ENCODE measurements at places on chromosomes 2 and 18. TPM values are rescaled to one million over a fixed set of nuclear protein-coding genes. Genes with fewer than 3 reads are reported as not detected.

SCYGR3 gene
- not detected for total RNA-seq

DNA sequence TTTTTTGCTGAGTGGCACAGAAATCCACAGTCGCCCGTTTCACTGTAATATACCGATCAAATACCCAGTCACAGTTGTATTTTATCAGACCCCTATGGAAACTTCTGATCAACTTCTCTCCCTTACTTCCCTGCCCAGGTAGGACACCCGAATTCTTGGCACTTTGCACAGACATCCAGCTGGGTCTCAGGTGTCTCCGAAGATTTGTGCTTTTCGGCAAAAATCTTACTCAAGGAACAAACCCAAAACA lies 596 bp downstream of the MREG start:
- no peaks in the 10 kb centered on the region for H3K27me3 ChIP-seq
- DNase-seq, result no peak
- H3K4me1 ChIP-seq, result peaks cover 8% of the 10 kb centered on the region
- no peak overlapping the region for H3K27ac ChIP-seq

PRKCE gene
- total RNA-seq, result 5.8 TPM

DNA sequence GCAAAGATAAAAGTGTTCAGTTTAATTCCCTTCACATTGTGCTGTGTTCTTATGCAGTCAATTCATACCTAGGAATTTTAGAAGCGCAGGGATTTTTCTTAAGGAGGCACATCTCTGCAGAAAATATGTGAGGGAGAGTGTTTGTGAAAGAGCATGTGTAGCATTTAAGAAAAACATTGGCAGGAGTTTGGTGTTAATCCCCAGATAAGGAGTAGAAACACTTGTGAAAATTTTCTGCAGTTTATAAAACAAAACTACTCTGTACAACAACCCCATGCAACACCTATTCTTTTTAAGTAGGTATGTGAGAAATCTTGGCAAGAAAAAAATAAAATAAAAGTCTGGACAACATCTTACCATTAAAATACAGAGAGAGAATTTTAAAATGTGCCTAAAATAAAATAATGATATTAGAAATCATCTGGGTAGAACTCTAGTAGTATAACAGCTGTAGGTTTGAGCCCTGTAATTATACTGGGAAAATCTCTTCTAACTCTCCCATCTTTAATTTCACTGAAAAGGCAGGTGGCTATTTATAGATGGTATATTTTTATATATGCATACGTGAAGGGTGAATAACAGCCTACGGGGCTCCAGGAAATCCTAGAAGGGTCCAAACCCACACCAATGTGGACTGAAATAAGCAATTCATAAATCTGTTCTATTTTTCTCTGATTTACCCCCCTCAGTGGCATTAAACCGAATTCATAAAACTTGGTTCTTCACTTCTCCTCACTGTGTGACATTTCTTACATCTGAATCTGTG lies 6.6 kb downstream of the FZD7 start:
- no peaks in the 10 kb centered on the region for H3K36me3 ChIP-seq
- DNase-seq, result no peak
- H3K4me1 ChIP-seq, result peaks cover 25% of the 10 kb centered on the region
- no peak overlapping the region for H3K4me3 ChIP-seq

DNA sequence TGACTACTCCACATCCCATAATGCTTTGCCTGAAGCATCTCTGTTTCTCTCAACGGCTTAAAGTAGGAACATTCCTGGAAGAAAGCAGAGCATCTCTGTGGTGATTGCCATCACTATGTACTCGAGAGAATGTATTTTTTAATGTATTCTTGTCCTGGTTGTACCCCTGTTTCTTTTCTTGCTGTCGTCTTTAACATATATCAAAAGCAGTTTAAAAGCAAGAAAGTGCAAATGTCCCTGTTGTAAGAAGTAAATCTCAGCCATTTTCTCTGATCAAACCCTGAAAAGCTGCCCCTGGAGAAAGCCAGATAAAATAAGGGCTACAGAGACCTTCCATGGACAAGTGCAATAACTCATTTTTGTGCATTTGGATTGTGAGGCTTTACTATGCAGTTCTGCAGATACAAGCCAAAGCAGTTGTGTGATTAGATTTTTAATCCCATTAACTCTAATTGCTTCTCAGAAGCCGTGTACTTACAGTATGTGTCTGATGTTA lies 70.8 kb downstream of the XIRP2 start:
- no peak overlapping the region for H3K27ac ChIP-seq
- no peak overlapping the region for H3K4me3 ChIP-seq
- H3K4me1 ChIP-seq, result no peaks in the 10 kb centered on the region
- DNase-seq, result no peak
- H3K36me3 ChIP-seq, result no peaks in the 10 kb centered on the region
- no peaks in the 10 kb centered on the region for H3K27me3 ChIP-seq

DNA sequence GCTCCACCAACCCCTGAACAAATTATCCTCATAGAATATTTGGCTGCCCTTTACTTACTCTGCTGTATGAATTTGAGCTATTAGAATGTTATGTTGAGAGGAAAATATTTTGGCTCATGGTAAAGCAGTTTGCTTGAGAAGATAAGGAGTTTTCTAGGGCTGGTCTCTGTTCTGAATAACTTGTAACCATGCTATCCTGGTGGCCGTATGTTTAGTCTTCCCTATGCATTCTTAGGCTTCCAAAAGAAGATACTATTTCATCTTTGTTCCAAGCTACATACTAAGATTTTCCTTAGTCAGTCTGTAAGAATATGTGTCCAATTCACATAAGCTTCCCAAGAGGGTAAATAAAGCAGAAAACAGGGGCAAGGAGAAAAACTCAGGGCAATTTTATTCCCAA lies 1105.1 kb upstream of the PIK3C3 start:
- H3K36me3 ChIP-seq, result no peaks in the 10 kb centered on the region
- H3K27me3 ChIP-seq, result no peaks in the 10 kb centered on the region
- H3K4me1 ChIP-seq, result no peaks in the 10 kb centered on the region
- H3K27ac ChIP-seq, result no peak overlapping the region

NUP35 gene
- total RNA-seq, result 15.5 TPM

GRCh38 chr2:85468704-85469349 lies 50.3 kb downstream of the SH2D6 start:
- no peaks in the 10 kb centered on the region for H3K27me3 ChIP-seq
- peaks cover 10% of the 10 kb centered on the region for H3K4me1 ChIP-seq
- H3K27ac ChIP-seq, result no peak overlapping the region
- no peak for DNase-seq

RAB12 gene
- total RNA-seq, result 40.1 TPM

DNA sequence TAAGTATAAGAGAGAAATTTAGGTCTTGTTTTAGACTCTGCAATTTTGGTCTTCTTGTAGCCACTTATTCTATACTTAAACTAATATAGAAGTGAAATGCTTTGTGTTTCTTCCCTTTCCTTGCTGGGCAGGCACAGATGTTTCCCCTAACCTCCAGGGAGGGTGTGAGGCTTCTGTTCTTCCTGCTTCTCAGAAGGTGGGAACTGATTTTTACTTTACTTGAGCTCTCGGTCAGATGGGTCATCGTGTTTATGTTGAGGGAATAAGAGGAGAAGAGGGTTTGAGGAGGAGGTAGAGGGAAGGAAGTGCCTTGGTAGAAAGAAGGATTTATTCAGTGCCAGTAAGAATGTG lies 92.5 kb upstream of the CXCR4 start:
- no peaks in the 10 kb centered on the region for H3K27me3 ChIP-seq
- DNase-seq, result no peak
- H3K4me3 ChIP-seq, result no peak overlapping the region
- no peaks in the 10 kb centered on the region for H3K36me3 ChIP-seq
- H3K27ac ChIP-seq, result peak overlapping the region; percentile 10

- peak within 1 kb of the TSS; percentile 32 for H3K27ac ChIP-seq
- H3K4me3 ChIP-seq, result peak within 1 kb of the TSS; percentile 89
- no peaks in the 10 kb centered on the region for H3K36me3 ChIP-seq
Observed at GRCh38 chr2:152098496-152099366, at the start of gene CACNB4. Gene CACNB4, minus strand, starts transcription at chr2:152099044.

LIMS3 gene
- 43.6 TPM for total RNA-seq

SNORC gene
- total RNA-seq, result 0.41 TPM

MBD2 gene
- total RNA-seq, result 43.5 TPM

RBKS gene
- total RNA-seq, result 5.0 TPM

DNA sequence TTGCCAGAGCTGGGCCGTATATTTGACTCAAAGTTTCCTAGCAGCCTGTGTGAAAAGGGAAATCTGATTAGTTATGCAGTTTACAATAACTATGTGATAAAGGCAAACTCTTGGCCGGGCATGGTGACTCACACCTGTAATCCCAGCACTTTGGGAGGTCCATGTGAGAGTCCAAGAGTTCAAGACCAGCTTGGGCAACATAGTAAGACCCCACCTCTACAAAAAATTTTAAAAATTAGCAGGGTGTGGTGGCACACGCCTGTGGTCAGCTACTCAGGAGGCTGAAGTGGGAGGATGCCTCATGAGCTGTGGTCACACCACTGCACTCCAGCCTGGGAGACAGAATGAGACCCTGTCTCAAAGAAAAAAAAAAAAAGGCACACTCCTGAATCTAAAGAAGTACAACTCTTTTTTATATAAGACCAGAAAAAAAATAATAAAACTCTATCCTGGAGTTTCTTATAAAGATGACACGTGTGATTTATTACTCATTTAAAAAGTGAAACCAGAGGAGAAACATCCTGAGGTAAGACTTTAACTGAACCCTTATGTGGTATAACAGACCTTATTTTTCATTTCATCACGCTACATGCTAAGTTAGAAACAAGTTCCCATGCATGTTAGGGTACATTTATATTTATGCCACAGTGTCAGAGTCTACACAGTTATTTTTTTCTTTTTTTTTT lies 32.6 kb upstream of the KCMF1 start:
- H3K27me3 ChIP-seq, result no peaks in the 10 kb centered on the region
- H3K4me1 ChIP-seq, result peaks cover 7% of the 10 kb centered on the region
- no peaks in the 10 kb centered on the region for H3K36me3 ChIP-seq
- no peak overlapping the region for H3K4me3 ChIP-seq
- DNase-seq, result no peak

GRCh38 chr2:21096458-21096857 lies 27.3 kb upstream of the TDRD15 start:
- no peaks in the 10 kb centered on the region for H3K36me3 ChIP-seq
- H3K4me1 ChIP-seq, result no peaks in the 10 kb centered on the region
- no peak overlapping the region for H3K27ac ChIP-seq
- no peak overlapping the region for H3K4me3 ChIP-seq
- no peaks in the 10 kb centered on the region for H3K27me3 ChIP-seq

BOLL gene
- not detected for total RNA-seq

DSG4 gene
- not detected for total RNA-seq

DNA sequence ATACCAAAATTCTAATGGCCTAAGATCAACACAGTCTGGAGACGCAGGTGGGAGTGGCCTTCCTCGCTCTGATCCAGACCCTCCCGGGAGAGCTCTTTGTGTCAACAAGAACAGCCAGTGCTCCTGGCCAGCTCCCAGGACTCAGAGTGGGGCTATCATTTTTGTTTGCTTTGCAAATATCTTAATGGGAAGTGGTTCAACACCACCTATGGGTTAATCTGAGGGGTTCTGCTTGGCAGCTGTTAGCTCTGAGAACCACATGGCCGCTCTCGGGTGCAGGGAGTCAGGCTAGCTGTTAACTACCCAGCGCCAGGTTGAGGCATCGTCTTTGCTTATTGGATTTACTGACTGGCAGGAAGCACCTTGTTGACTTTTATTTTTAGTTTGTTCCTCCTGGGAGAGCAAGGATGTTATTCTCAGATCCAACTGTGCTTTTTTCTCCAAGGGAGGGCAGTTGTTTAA lies 184.8 kb upstream of the SP5 start:
- peak overlapping the region; percentile 14 for H3K4me3 ChIP-seq
- peak; percentile 23 for DNase-seq
- no peaks in the 10 kb centered on the region for H3K27me3 ChIP-seq
- peaks cover 14% of the 10 kb centered on the region for H3K4me1 ChIP-seq

GRCh38 chr2:146950911-146951310 lies 893.9 kb upstream of the ACVR2A start:
- H3K36me3 ChIP-seq, result no peaks in the 10 kb centered on the region
- H3K27me3 ChIP-seq, result no peaks in the 10 kb centered on the region
- no peak for DNase-seq
- no peak overlapping the region for H3K4me3 ChIP-seq

- no peak overlapping the region for H3K27ac ChIP-seq
- no peak overlapping the region for H3K4me3 ChIP-seq
Observed at GRCh38 chr2:101899871-101900270, 91.9 kb upstream of the IL1R2 start.

LBH gene
- total RNA-seq, result 210 TPM

TMEM37 gene
- 4.9 TPM for total RNA-seq

RAB11FIP5 gene
- total RNA-seq, result 62.4 TPM

MC5R gene
- total RNA-seq, result not detected

SRD5A2 gene
- total RNA-seq, result not detected

DNA sequence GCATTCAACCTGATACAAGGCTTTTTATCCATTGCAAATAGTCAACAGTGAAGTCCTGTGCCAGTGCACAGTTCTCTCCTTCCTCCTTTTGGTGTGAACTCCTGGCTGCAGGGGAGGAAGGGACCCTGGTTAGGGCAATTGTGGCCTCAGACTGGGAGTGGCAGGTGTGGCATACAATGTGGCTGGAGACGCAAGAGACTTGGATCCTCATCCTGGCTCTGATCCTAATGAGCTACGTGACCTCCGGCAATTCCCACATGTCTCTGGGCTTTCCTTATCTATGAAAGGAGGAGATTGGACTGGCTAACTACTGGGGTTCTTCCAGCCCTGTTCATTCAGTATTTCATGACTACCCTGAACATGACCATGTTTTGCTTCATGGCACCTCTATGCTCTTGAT lies 10.5 kb upstream of the IL1A start:
- H3K4me1 ChIP-seq, result no peaks in the 10 kb centered on the region
- H3K4me3 ChIP-seq, result no peak overlapping the region
- no peak for DNase-seq
- no peak overlapping the region for H3K27ac ChIP-seq
- H3K36me3 ChIP-seq, result no peaks in the 10 kb centered on the region

DNA sequence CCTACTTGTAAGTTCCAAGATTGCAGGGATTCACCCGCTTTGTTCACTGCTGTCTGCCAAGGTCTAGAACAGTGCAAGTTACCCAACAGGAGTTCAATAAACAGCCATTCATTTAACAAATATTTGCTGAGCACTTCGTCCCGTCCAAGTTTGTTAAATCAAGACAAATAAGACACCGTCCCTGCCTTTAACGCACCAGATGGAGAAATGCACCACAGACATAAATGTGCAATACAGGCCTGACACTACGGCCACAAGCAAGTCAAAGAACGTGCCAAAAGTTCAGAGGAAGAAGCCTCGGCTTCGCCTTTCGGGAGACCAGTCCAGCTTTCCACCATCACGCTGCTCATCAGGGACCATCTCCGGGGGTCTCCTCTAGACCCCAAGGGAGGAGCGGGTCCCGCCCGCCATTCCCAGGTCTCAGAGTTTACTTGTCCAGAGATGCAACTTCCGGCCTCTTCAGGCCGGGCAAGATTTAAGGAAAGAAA lies 429 bp downstream of the C2orf76 start:
- peak overlapping the region; percentile 58 for H3K27ac ChIP-seq
- H3K36me3 ChIP-seq, result peaks cover 22% of the 10 kb centered on the region
- H3K4me1 ChIP-seq, result peaks cover 21% of the 10 kb centered on the region
- no peak for DNase-seq

Measured in thoracic aorta (tissue), 2 donors.